ENCODE measurements at places on chromosomes 7 and 10.

DNA sequence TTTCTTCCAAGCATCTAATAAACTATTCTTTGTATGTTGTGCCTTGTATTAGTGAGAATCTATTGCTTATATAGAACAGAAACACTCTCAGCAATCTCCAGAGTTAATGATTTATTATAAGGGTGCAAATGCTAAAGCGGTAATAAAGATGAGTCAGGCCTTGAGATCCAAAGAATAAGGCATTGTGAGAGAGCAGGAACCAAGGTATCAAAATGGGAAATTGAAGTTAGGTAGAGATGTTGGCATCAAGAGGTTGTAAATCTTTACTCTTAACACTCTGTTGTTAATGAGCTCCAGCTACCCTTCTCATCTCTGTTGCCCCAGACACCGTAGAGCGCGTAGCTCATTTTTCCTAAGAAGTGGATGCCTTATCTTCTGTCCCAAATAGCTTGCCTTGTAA, 375.2 kb downstream of the ARL4A start:
- no peak for DNase-seq

- DNase-seq: no peak
These were observed 265.0 kb downstream of the MAD1L1 start for GRCh38 chr7:1967512-1968396.

- no peak for DNase-seq
These were observed 43.0 kb downstream of the TMEM130 start for GRCh38 chr7:98826811-98827231.

- DNase-seq: no peak
These were observed 91.5 kb downstream of the ABCA13 start for GRCh38 chr7:48262606-48263310.

DNA sequence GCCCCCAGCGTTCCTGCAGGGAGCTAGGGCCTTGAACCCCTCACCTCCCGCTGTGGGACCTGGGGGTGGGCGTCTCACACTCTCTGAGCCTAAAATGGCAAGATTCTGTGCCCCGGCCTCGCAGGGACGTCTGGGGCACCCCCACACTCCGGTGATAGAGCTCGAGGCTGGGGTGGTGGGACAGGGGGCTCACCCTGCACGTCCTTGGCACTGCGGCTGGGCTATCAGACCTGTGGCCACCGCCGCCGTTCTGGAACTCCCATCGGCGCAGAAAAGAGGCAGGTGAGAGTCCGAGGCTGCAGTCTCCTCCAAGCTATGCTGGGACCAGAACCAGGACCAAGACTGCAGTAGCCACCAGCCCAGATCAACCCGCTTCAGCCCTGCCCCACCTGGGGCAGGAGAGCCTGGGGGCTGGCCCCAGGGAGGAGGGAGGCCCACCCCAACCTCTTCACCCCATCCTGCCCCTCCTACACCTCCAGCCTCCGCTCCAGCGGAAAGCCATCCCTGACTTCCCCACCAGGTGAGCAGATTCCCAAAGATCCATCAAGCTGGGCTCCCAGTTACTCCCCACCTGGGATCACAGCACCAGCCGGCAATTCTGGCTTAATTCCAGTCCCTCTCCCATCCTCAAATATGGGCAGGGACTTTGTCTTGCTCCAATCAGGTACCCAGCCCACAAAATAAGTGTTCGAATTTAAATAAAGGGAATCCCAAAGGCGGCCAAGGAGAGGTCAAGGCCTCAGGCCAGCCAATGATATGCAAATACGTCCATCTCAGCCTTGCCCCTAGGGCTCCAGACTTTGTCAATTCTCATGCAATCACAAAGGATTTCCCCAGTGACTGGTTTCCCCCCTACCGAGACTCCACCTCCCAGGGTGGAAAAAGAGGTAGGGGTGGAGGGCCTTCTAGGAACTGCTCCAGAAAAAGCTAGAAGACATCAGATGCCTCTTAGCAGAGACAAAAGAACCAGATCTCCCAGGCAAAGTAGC, 16.4 kb downstream of the TNRC18 start:
- DNase-seq: no peak

Data from CD4-positive, alpha-beta T cell treated with Interleukin-21 for 1 hour (primary cell).